ENCODE measurements at places on chromosomes 7 and 10.

GRCh38 chr10:79155301-79156081 lies 86.7 kb downstream of the ZMIZ1 start:
- DNase-seq: no peak

DNA sequence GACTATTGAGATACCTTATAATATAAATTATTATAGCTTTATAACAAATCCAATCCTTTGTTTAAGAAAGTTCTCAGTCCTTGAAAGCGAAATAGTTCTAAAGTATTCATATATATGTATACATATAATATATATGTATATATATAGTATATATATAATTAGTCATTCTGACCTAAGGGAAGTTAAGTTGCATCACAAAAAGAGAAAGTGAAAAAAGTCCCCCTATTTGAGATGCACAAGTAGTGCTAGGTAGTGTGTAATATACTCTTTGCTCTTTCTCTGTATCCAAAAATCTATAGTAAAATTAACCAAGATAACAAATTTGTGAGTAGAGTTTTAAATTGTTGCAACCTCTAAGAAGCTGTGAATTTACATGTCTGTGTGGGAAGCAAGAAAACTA lies 13.3 kb upstream of the IFIT1B start:
- DNase-seq: no peak

GRCh38 chr7:147412782-147413556 lies 1177.6 kb upstream of the C7orf33 start:
- no peak for DNase-seq

DNA sequence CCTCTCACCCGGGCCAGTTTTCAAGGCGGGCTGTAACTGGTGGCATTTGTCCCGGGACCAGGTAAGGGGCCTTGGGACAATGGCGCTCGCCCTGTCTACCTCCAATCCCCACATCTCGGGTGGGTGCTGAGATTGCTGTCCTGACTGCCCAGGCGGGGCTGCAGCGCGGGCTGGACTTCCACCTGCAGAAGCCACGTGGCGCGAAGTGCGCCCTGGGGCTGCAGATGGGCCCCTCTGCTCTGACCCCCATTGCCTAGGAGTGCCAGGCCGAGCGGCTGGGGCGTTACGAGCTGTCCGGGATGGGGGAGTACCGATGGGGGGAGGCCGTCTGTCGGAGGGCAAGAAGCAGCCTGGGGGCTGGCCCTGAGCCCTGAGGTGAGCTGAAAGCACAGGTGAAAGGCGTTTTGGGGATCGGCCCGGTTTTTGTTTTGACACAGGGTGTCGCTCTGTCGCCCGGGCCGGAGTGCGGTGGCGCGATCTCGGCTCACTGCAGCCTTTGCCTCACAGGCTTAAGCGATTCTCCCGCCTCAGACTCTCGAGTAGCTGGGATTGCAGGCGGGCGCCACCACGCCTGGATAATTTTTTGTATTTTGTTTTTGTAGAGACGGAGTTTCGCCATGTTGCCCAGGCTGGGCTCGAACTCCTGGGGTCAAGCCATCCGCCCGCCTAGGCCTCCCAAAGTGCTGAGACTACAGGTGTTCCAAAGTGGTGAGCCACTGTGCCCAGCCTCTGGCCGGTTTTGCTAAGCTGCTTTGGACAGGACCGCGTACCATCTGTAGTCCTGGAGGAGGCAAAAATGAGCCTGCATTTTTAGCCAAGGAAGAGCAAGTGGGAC lies at the start of gene SFXN2:
SFXN2 (plus strand) TSS at position 16 of the 835 bp plus-strand sequence. CDS start 12,001 bp downstream, outside the sequence.
- peak; percentile 43 for DNase-seq

- DNase-seq: no peak
Observed at GRCh38 chr10:73780966-73781365, 882 bp upstream of the CHCHD1 start.

Data from CD8-positive, alpha-beta T cell (primary cell).